ENCODE measurements at places on chromosomes 2 and 18.

GRCh38 chr2:104385743-104386142 is 468.2 kb upstream of the POU3F3 start:
- no peak for DNase-seq

DNA sequence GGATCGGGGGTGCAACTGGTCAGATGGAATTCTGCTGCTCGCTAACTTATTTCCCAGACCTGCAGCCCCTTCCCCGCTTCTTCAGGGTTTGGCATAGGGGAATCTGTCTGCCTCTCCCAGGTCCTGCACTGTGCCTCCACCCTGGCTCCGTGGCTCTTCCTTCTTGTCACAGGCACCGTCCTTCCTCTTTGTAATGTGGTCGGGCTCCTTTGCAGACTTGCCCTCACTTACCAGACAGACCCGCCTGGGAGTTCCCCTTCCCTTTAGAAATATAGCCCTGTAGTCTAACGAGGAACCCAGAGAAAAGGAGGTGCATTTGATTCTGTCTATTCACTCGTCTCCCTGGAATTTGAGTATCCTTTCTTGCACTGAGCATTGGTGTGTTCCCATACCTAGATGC is 63.9 kb upstream of the PAX8 start:
- DNase-seq, result no peak

DNA sequence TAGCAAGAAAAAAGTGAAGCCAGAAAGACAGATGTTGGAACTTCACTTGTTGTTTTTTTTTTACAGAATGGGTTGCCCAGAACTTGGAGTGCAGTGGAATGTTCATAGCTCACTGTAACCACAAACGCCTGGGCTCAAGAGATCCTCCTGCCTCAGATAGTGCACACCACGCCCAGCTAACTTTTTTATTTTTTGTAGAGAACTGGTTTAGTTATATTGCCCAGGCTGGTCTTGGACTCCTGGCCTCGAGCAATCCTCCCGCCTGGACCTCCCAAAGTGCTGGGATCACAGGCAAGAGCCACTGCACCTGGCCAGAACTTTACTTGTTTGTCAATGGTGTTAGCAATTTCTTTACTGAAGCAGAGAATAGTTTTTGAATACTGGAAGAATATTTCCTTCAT is 11.9 kb upstream of the ASPRV1 start:
- DNase-seq, result no peak

DNA sequence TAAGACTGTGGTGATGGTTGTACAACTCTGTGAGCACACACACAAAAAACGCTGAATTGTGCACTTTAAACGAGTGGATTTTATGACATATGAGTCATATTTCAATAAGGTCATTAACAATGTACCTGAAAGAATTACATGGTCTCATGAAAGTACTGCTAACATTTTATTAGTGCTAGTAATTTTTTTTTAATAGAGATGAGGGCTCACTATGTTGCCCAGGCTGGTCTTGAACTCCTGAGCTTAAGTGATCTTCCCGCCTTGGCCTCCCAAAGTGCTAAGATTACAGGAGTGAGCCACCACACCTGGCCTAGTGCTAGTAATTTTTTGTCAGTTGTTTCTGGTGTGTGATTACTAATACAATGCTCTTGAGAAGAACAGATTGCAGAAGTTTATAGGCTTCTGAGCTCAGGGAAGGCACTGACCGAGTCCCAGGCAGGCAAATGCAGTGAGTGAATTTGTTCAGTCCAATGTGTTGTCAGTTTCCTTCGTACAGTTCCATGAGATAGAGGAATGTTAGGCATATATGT is 177.0 kb downstream of the TGIF1 start:
- no peak for DNase-seq

DNA sequence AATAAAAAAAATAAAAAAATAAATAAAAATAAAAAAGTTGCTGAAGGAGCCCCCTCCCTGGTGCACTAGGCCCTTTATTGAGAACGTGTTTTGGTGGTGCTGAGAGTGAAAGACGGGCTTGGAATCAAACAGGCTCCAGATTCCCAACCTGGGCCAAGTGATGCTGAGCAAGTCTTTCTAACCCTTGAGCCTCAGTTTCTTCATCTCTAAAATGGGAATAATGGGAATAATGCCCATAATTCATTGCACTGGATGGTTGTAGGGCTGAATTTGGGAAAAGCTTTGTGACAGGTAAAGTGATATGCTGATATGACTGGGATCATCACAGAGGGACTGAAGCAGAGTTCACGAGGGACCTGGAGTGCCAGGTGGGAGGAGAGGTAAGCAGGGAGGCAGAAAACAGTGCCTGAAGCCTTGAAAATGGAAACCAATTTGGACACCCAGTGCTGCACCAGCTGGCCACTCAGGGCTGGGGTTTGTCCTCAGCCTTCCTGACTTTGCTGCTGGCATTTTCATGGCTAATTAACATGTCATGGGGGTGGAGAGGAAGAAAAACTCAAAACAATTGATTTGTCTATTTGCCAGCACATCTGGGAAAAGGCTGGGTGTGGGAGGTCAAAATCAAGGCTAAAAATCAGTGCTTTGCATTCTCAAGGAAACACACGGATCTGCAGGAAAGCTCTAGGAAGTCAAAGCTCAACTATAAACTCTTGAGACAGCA is 241.3 kb downstream of the LOXHD1 start:
- DNase-seq, result no peak

- DNase-seq, result peak; percentile 39
These were observed 14.7 kb downstream of the LINC00305 start for GRCh38 chr18:64134044-64134747.

DNA sequence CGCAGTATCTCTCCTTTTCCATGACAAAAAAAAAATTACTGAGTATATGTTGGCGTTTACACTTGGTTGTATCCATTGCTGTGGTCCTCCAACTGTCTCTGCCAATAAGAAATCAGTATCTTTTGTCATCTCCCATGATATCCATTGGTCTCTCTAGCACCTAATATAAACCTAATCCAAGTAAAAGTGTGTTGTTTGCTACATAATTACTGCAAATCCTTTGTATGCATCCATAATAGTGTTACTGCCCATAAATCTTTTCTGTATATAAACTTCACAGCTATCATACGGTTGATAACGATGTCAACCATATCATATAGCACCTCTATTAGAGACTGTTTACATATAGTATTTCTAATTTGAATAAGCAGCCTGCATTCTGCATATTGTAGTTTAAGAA is 226.9 kb downstream of the AGPS start:
- no peak for DNase-seq

DNA sequence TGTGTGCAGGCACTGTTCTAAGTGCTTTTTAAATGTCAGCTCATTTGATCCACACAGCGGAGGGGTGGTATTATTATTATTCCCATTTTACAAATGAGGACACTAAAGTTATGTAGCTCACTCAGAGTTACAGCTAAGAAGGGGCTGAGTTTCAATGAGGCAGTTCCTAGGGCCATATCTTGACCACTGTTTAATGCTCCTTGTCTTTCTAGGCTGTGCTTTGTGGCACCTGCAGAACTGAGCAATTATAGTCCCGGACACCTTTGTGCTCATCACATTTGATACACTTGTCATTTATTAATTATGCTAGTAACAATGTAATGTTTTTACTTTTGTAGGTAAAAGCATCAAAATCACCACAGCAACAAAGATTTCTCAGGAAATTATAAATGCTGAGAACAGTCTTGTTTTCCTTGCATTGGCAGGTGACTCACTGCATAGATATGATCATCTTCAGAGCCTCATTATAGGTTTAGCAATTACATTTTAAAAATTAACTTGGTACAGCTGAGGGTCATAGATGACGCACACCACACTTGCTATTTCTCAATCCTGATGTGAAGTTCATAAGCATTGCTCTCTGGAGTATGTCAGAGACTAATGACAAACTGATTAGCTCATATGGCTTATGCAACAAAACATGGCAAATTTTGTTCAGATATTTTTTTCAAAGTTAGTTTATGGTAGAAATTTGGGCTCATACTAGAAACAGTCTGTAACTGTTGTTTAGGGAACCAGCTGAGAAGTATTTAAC is 366.8 kb downstream of the TGIF1 start:
- peak; percentile 99 for DNase-seq

- DNase-seq, result peak; percentile 65
These were observed 795 bp upstream of the SETBP1 start for GRCh38 chr18:44679914-44680272.

DNA sequence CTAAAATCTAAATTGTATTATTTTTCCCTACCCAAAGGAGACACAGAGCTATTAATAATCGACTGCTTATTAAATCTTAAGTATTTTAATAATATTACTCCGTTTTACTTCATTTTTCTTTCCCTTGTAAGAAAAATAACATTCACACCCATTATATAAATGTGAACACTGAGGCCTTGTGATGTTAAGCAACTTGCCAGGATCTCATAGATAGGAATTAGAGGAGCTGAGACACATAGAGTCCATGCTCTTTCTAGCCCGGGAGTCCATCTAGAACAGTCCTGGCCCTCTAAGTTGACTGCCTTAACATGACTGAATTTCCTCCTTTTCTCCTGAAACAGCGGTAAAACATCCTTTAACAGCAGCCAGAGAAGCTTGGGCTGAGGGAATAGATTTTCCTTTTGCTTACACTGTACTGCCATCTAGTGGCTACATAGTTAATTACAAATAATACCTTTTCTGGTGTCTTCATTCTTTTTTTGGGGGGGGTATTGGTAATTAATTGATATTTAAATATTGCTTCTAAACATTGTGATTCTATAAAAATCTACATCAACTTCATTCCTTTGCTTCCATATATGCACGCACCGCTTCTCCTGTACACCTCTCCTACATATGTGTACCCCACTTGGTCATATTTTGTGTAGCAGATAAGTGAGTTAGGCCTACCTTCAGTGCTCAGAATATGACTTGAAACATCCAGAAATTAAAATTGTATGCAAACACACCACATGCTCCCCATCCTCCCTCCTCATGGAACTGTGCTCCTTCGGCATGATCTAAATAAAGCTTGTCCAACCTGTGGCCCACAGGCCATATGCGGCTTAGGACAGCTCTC is 125.8 kb upstream of the HNMT start:
- peak; percentile 53 for DNase-seq

GRCh38 chr2:85888020-85888683 is 638 bp downstream of the ST3GAL5 start:
- DNase-seq, result no peak

GRCh38 chr18:62875323-62875722 is 160.0 kb downstream of the PHLPP1 start:
- peak; percentile 12 for DNase-seq

DNA sequence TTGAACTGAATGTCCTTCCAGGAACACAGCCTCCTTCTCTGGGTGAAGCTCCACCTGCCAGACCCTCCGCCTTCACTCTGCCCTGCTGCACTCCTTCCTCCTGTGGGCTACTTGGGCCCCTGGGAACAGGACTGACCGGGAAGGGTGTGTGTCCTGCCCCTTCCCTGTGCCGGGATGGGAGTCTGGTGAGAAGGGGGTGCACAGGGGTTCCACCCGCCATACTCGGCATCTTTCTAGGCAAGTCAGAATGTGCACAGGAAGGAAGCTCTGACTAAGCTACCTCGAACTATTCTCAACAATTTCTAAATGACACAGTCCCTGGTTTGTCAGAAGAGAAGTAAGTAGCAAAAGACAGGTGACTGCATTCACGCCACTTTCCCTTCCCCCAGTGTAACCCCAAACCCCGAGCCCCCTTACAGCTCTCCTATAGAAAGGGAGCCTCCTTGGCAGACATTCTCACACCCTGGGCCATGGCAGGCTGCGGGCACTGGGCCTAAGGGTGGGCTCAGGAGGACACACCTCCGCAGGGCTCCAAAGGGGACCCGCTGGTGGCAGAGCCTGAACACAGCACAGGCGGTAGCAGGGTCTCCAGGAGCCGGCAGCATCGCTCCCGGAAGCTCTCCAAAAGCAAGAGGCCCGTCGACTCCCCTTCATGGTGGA is 184.1 kb downstream of the HDAC4 start:
- no peak for DNase-seq

DNA sequence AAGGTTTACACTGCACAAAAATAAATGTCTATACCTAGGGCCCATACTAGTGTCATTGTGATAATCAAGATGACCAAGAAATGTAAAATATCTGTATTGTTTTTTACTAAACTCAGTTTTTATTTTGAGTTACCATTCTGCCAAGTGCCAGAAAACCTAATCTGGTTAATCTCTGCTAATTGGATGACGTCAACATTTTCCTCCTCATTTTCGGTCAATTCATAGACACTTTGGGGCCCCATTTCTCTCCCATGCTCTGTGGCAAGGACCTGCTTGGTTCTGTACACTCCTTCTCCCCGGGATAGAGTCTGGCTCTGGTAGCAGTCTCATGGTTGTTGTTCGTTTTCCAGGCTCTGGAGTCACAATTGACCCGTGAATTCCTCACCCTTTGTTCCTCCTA is 186.5 kb upstream of the TCF4 start:
- DNase-seq, result no peak

DNA sequence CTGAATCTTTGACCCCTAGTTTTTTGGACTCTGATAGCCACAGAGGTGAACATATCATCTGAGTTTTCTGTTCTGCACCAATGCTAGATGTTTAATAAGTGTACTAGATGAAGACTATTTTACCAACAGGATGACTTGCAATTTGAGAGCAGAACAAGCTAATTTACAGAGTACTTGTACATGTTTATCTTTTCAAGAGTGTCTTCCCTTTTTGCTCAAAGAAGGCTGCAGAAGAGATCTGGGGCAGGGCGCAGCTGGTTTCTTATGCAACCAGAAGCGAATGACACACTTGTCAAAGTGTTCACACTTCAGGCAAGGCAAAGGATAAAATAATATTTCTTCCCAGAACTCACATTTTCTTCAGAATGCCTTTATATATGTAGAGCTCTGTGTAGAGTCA is 86.0 kb downstream of the VWA3B start:
- no peak for DNase-seq

GRCh38 chr18:33558529-33558928 is 19.5 kb upstream of the ASXL3 start:
- peak; percentile 8 for DNase-seq

DNA sequence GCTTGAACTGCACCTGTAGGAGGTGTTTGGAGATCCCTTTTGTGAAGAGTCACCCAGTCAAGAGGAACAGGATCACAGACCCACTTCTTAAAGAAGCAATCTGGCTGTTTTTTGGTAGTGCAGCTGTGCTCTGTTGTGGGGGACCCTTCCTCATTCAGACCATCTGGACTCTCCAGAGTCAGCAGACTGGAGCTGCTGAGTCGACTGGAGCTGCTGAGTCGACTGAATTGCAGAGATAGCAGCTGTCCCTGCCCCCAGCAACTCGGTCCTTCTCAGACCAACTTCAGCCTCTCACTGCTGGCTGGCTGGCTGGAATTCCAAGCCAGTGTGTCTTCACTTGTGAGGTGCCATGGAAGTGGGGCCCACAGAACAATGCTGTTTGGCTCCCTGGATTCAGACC is 56.8 kb downstream of the GTF3C3 start:
- DNase-seq, result no peak

Data from kidney tubule cell (primary cell).